Midbrain (tissue), 1 donor: ENCODE measurements at places on chromosomes 12 and 14.

DNA sequence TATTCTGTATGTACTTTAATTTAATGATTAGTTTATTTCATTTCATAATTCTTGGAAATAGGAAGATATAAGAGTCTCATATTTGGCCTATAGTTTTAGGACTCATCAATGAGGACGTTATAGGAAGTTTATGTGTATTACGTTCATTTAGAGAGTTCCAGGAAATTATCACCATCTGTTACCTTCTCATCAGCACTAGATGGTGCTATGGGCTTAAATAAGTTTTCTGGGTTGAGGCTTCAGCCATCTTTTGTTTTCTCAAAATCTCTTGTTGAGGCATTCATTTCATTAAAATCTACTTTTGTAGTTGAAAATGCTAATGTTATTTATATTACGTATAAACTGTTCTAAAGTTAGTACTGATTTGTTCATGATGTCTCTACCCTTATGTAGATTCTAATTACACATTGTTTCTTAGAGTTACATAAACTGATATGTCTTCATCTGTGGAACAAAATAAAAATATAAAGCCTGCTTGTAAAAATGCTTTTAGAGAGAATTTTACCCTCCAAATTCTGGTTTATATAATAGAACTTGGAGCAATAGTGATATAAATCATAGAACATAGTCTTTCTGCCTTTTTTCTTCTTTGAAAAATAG, 89.2 kb downstream of the CFAP54 start:
- DNase-seq = peak; percentile 78

DNA sequence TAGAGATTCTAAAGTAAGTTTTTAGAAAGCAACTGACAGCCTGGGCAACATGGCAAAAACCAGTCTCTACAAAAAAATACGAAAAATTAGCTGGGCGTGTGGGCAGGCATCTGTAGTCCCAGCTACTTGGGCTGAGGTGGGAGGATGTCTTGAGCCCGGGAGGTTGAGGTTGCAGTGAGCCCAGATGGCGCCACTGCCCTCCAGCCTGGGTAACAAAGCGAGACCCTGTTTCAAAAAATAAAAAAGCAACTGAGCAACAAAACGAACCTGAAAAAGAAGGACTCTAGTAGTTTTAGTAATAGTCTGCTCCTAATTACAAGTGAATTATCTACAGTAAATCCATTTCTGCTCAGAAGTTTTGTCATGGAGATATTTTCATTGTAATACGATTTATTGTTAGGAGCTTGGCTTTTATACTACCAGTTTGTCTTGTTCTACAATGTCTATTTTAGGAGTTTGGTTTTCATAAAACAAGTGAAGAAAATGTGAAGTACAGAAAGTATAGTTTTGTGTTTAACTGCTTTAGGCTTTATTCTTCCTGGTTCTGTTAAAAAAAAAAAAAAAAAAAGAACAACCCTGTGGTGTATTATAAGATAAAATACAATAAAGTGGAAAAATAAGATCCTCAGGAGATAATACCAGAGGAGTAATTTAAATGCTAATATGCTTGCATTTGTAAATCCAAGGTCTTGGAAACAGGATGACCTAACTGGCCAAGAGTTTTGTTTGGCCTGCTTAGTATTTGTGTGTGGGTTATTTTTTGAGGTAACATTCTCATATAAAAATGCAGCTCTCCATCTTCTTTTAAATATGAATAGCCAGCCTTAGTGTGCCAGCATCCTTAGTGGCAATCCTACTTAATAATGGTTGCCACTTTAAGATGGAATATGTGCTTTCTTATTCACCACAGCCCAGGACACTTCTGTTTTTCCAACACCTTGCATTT, 2.8 kb downstream of the TMX1 start:
- no peak for DNase-seq

- no peak for DNase-seq
Observed at GRCh38 chr14:94690896-94691659, 78.8 kb downstream of the GSC start.

- DNase-seq = no peak
Observed at GRCh38 chr14:91333650-91334039, 84.0 kb downstream of the CCDC88C start.

- DNase-seq = no peak
Observed at GRCh38 chr14:89401241-89401640, 15.8 kb downstream of the FOXN3 start.

- DNase-seq = no peak
Observed at GRCh38 chr12:63150713-63151622, at the start of gene AVPR1A. Gene AVPR1A, minus strand, starts transcription at chr12:63151201. Its CDS starts 365 bp downstream, at chr12:63150836.

DNA sequence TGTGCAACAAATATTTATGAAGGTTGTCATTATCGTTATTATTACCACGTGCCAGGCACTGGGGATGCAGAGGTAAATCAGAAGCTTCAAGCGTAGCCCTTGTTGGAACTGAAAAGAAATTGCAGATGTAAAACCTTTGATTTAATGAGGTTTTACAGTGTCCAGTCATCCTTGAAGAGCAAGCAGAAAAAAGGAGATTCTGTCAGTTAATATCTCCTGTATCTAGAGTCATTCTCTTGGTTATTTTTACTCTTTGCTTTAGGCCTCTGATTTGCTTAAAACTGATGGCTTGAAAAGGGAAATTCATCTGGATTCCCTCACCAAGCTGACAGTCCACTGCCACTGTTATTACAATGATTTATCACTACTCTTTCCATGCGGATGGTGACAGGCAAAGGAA, 179.3 kb downstream of the GALC start:
- no peak for DNase-seq

- DNase-seq = no peak
Observed at GRCh38 chr12:109581334-109581691, 7.7 kb downstream of the MVK start.

DNA sequence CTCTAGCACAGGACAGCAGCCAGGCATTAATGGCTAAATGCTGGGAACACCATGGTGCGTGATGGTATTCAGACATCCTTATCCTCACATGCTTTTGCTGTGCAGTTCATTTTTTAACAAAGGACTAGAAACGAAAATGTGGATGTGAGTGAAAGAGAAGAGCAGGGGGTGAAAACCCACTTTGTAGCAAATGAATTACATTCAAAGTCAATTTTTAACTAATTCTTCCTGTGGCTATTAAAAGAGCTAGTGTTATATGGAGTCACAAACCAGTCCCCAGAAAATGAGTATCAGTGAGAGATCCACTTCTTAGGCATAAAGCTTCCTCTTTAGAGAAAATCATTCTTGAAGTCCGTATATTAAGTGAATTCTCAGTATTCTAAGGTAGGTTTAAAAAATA, 592.0 kb upstream of the LMO3 start:
- no peak for DNase-seq

GRCh38 chr12:5160827-5161226, 117.1 kb downstream of the KCNA5 start:
- no peak for DNase-seq

DNA sequence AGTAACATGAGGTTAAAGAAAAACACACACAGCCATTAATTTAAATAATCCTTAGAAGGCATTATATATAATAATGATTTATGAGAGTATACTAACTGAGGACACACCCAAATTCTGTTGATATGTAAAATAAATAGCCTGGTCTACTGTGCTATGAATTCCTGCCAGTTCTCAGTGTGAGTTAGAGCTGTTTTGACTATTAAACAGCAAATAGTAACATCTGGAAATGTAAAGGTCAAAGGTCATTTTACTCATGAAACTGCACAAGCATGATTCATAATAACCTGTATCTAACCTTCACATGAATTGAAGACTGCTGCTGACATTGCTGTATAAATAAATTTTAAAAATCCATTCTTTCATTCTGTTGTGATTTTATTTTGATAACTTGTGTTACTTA, 966.7 kb downstream of the SLC6A15 start:
- no peak for DNase-seq

DNA sequence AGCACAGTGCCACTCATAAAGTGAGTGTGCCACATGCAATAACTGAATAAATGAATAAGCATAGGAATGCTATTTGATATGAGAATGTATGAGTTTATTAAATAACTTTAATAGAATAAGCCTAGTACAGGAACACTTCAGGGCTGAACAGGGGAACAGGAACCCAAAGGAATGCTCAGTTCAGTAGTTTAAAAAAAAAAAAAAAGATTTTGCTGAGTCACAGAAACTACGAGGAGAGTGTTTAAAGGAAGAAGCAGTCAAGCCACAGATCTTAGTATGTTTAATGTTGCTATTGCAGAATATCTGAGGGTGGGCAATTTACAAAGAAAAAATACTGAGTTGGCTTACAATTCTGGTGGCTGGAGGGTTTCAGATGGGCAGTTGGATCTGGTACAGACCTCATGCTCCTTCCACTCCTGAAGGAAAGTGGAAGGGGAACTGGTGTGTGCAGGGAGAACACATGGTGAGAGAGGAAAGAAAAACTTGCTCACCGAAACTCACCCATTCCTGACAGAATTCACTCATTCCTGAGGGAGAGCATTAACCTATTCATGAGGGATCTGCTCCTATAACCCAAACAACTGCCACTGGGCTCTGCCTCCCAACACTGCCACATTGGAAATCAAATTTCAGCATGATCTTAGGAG, 880.3 kb upstream of the MGAT4C start:
- no peak for DNase-seq

DNA sequence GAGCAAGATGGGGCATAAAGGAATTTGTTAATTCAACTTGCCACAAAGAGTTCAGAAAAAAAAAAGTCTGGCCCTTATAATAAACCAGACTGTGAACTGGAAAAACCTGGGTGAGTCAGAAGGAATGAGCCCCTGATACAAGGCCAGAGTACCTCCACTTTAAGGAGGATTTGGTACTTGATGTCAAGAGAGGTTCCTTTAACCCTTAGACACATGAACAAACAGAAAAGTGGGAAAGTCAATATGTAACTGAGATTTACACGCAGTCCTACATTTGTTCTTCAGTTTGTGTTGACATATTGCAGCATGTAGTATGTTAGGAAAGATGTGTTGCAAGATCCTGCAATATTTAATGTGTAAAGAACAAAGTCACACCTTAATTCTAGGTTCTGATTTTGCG, 14.2 kb upstream of the SLC38A4 start:
- DNase-seq = no peak

DNA sequence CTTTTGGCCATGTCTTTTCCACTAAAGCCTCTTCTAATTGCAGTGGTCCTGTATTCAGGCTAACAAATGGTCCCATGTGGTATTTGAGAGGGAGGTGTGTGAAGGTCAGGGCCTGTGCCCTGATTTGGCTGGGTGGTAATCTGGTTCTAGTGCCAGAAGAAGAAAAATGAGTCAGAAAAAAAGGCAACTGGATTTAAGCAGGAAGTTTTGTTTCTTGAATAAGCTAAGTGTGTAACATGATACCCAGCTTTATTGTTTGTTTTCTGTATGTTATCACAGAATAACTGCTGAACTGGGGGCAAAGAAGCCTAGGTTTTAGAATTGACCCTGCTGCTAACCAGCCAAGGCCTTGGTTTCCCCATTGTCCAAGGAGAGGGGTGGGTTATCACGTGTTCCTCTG, 134.0 kb downstream of the ANO6 start:
- DNase-seq = no peak

DNA sequence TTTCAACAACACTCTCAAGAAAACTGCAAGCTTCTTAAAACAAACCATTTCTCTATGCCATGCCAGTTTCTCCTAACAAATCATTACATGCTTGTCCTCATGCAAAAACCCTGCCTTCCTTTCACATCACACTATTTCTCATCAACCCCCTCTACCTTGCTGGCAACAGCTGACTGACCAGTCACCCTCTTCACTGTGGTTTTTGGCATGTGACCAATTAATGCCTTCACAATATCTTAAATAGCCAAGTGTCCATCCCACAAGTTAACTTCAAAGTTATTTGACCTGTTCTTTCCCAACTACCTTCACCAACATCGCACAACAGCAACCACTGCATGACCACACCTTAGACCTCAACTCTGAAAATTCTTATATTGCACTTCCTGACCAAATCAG, 159.6 kb downstream of the CEP128 start:
- DNase-seq = no peak

GRCh38 chr12:59940631-59941342, 345.0 kb downstream of the SLC16A7 start:
- DNase-seq = no peak

GRCh38 chr14:61351477-61351876, 30.1 kb downstream of the PRKCH start:
- no peak for DNase-seq

DNA sequence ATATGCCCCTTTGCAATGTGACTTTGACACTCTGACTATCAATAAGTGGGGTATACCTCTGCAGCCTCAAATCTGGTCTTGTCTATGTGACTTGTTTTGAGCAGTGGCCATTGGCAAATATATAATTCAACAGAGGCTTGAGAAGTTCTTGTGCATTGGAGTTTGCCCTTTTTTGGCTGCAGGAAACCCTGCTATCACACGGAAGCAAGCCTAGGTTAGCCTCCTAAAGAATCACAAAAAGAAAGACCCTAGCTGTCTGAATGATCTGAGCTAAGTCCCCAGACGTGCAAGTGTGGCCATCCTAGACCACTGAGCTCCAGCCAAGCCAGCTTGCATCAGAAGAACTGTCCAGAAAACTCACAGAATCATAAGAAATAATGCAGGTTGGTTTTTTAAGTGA, 31.8 kb upstream of the PARP11 start:
- no peak for DNase-seq

DNA sequence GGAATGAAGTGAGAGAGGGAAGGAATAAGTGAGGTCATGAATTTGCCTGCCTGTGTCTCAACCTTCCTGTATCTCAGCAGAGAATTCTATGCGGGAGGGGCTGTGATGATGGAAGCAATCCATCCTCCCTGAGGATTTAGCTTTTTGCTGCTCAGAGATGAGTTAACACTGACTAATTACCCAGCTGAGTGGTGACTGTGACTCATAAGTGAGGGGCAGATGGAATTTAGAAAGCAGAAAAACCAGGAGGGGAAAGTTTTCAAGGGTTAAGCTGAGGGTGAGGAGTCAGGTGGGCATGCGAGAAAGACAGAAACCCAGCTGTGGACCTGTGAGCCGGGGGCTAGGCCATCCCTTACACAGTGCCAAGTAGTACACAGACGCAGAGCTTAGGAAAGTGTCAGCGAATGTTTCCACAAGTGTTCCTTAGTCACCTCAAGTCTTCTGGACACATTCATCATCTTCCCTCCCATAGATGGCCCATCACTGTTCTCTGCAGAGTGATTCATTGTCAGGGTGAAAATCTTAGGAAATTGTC, 277.9 kb downstream of the IPO8 start:
- DNase-seq = no peak

DNA sequence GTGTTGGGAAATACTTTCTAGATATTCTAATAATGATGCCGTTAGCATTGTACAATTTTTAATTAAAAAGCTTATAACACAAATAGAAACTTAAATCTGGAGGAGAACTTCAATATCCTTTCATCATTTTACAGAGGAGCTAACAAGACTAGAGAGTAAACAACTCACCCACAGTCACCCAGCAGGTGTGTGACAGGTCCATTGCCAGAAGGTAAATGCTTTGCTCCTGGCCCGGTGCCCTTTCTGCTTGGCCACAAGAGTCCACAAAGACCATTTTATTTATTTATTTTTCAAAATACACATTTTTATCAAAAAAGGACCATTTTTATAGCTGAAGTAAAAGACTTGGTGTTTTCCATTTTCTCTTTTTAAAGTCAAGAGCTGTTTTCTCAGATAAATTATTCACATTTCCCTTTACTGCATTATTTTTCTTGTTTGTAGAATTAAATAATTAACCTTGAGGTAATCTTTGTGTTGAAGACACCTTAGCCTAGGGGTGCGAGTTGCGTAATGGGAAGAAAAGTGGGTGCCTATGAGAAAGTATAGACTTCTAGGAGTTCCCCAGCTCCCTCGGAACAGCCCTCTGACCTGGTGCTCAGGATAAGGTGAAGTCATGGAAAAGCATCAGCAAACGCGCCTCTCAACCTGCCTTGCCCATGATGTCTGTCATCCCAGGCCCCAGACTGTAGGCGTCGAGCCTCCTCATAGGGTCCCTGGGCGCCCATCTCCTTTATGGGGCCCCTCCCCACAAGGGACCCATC, 26.3 kb upstream of the AMIGO2 start:
- no peak for DNase-seq
